ENCODE measurements at places on chromosomes 7 and 10. TPM values are rescaled to one million over a fixed set of nuclear protein-coding genes. Genes with fewer than 3 reads are reported as not detected.
A peak's percentile ranks its signal among the peaks of the same experiment; 100 is the strongest.

Gene NEUROD6
- total RNA-seq = not detected

Gene AGR2
- total RNA-seq = 2,927 TPM

Gene FBXL13
- 5.8 TPM for total RNA-seq

Gene TBXAS1
- 57.8 TPM for total RNA-seq

Gene SPDYE16
- not detected for total RNA-seq

- no peak overlapping the region for H3K4me3 ChIP-seq
- no peaks in the 10 kb centered on the region for H3K36me3 ChIP-seq
- no peaks in the 10 kb centered on the region for H3K4me1 ChIP-seq
- no peak overlapping the region for H3K27ac ChIP-seq
Observed at GRCh38 chr7:3569643-3570042, 268.6 kb downstream of the SDK1 start.

DNA sequence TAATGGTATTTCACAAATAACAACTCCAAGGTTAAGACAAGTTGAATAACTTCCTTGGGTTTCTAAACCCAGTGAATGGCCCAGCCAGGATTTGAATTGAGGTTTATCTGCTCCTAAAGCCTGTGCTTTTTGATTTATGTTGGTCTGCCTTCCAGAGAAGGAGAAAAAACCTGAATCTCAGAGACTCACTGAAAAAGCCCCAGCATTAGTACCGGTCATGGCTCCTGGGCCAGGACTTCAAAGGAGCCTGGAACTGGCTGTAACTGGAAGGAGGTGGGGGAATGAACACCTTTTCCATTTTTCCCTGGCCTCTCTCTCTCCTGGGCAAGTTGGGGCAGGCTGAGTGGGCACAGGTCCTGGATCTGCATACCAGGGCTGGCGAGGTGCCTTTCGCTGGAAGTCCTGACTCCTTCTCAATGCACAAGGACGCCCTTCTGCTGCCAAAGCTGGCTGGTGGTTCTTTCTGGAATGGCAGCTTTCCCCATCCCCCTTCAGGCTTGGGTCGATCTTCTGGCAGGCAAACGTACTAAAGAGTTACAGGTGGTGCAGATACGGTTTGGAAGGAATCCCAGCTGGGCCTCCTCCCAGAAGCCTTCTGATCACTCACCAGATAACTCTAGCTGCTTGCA, 268.2 kb downstream of the PTEN start:
- H3K4me3 ChIP-seq = no peak overlapping the region
- H3K4me1 ChIP-seq = peaks cover 16% of the 10 kb centered on the region
- H3K27me3 ChIP-seq = no peaks in the 10 kb centered on the region

- no peak overlapping the region for H3K27ac ChIP-seq
- no peaks in the 10 kb centered on the region for H3K27me3 ChIP-seq
- DNase-seq = peak; percentile 17
Observed at GRCh38 chr10:46251857-46252847, 34.6 kb upstream of the ANTXRL start.

GRCh38 chr7:21253740-21254687, 173.9 kb upstream of the SP4 start:
- no peaks in the 10 kb centered on the region for H3K36me3 ChIP-seq
- H3K4me1 ChIP-seq = no peaks in the 10 kb centered on the region
- no peak overlapping the region for H3K4me3 ChIP-seq
- no peaks in the 10 kb centered on the region for H3K27me3 ChIP-seq
- DNase-seq = peak; percentile 90
- H3K27ac ChIP-seq = no peak overlapping the region

- peaks cover 31% of the 10 kb centered on the region for H3K4me1 ChIP-seq
- no peaks in the 10 kb centered on the region for H3K27me3 ChIP-seq
- H3K27ac ChIP-seq = peak overlapping the region; percentile 85
- no peak for DNase-seq
- H3K36me3 ChIP-seq = no peaks in the 10 kb centered on the region
Observed at GRCh38 chr7:30503274-30504212, 1.1 kb downstream of the GGCT start.

DNA sequence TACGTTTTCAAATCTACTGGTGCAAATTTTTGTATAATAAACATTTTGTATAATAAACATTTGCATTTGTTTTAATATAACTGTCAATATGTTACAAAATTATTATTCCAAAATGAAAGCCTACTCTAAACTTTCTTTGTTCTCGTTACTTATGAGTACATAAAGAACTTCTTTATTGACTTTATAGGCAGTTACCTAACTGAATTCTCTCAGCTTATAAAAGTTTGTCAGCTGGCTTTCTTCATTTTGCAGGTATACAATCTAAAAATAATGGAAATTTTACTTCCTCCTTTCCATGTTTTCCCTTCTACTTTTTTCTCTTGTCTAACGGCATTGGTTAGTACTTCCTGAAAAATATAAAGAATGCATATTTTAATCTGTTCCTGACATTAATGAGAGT, 137.1 kb downstream of the CHCHD3 start:
- no peak overlapping the region for H3K27ac ChIP-seq
- H3K36me3 ChIP-seq = no peaks in the 10 kb centered on the region
- H3K4me1 ChIP-seq = no peaks in the 10 kb centered on the region
- no peak overlapping the region for H3K4me3 ChIP-seq

- H3K27ac ChIP-seq = no peak overlapping the region
- no peak overlapping the region for H3K4me3 ChIP-seq
- no peaks in the 10 kb centered on the region for H3K27me3 ChIP-seq
- H3K4me1 ChIP-seq = no peaks in the 10 kb centered on the region
- H3K36me3 ChIP-seq = no peaks in the 10 kb centered on the region
Observed at GRCh38 chr10:58921421-58921855, 255.0 kb upstream of the PHYHIPL start.

DNA sequence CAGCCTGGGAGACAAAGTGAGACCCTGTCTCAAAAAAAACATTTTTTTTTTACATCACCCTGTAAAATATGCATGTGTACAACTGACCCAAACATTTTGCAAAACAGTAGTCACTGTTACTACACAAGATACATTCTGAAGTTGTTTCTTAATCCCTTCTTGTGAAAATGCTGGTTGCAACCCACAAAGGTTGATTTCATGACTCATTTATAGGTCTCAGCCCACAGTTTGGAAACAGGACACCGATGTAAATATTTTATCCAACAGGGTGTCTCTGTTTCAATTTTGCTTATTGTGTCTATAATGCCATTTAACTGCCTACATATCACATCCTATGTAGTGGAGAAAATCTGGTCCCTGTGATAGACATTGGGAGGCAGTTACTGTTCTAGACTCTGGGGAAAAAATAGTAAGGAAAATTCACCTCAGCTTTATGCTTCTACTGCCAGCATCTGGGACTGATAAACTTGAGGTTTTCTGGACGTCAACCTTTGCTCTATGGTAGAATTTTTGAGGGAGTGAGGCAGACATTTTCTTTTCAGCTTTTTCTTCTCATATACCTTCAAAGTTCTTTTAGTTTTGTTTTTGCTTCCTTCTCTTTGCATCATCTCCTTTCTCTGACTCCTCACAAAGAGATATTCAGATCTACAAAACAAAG, 1.6 kb upstream of the RAB19 start:
- H3K27me3 ChIP-seq = no peaks in the 10 kb centered on the region
- H3K4me3 ChIP-seq = no peak overlapping the region
- no peak for DNase-seq
- peaks cover 18% of the 10 kb centered on the region for H3K4me1 ChIP-seq
- no peaks in the 10 kb centered on the region for H3K36me3 ChIP-seq

GRCh38 chr10:510415-510881, 179.0 kb downstream of the DIP2C start:
- no peak overlapping the region for H3K27ac ChIP-seq
- H3K36me3 ChIP-seq = peaks cover 19% of the 10 kb centered on the region
- no peaks in the 10 kb centered on the region for H3K27me3 ChIP-seq
- H3K4me1 ChIP-seq = peaks cover 62% of the 10 kb centered on the region
- DNase-seq = peak; percentile 55

- no peak for DNase-seq
- H3K36me3 ChIP-seq = no peaks in the 10 kb centered on the region
- no peak overlapping the region for H3K27ac ChIP-seq
- H3K4me1 ChIP-seq = no peaks in the 10 kb centered on the region
Observed at GRCh38 chr7:134351424-134351823, 34.7 kb upstream of the SLC35B4 start.

DNA sequence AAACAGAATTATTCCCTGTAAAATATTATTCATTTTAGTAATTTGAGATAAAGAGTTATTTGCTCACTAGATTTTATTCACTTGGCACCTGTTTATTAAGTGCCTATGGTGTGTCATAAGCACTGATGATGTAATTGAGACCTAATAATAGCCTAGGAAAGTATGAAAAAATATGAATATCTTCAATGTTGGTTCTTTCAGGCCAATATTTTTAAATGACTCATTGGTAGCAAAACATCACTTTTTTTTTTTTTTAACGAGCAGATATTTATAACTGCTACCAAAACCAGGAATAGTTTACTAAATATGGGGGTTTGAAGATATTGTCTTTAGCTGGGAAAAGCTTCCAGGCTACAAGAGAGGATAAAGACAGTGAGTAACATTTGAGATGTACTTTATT, 228.0 kb downstream of the PRKG1 start:
- no peak overlapping the region for H3K4me3 ChIP-seq
- H3K36me3 ChIP-seq = no peaks in the 10 kb centered on the region
- no peak for DNase-seq
- peak overlapping the region; percentile 53 for H3K27ac ChIP-seq

DNA sequence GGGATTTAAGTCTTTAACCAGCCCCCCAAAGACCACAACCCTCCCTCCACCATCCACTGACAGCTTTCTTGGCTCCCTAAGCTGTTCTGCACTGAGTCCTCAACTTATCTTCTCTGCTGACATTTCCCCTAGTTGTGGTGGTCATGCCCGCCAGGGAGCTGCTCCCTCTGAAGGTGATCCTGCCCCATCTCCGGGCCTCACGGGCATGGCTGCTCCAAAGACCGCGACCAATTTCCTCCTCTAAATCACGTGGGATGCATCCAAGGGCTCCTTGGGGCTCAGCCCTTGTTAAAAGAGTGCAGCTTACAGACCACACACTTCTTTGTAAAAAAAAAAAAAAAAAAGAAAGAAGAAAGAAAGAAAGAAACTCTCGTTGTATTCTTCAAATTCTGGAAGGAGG, 27.1 kb upstream of the KLF6 start:
- no peaks in the 10 kb centered on the region for H3K27me3 ChIP-seq
- no peaks in the 10 kb centered on the region for H3K36me3 ChIP-seq
- H3K27ac ChIP-seq = peak overlapping the region; percentile 94

DNA sequence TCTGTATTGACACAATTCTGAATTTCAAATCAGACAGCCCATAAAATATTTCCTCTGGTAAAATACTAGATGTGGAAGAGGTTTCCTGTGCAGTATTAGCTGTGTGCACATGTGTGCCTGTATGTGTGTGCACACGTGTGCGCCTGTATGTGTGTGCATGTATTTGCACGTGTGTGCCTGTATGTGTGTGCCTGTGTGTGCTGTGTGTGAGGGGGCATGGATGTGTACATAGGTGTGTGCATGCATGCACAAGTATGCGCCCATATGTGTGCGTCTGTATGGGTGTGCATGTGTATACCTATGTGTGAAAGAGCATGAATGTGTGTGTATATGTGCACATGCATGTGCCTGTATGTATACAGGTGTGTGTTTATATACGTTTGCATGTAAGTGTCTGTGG, 191.4 kb downstream of the KLF6 start:
- no peak for DNase-seq
- no peaks in the 10 kb centered on the region for H3K36me3 ChIP-seq
- H3K4me3 ChIP-seq = no peak overlapping the region
- no peak overlapping the region for H3K27ac ChIP-seq
- H3K4me1 ChIP-seq = no peaks in the 10 kb centered on the region

DNA sequence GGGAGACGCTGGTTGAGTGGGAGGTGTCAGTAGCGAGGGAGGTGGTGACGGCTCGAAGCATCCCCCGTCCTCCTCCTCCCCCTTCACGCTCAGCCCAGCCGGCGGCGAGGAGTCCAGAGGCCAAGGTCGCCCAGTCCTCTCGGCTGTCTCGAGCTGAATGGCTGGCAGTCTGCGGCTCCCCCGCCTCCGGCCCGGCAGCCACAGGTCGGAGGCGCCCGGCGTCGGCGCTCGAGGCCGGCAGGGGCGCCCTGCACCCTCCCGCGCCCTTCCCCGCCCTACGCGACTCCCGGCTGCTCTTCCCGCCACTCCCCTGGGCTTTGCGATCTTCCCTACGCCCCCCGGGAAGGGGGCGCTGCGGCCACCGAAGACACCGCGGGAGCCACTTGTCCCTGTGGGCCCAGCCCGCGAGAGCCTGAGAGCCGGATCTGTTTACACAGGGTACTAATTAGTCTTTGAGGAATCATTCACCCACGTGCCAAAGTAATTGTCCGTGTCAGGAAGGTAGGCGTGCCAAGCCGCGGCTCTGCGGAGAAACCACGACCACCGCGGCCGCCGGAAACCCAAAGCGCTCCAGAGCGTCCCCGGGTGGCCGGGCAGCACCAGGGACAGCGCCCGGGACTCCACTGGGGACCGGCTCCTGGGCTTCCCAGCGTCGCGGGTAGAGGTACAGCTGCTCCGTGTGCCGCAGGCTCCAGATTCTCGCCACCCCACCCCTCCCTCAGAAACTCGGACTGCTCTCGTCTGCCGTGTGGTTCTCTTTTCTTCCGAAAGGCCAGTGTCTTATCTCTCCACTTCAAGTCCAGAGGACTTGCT, at the start of gene NXPH1:
TSS of gene NXPH1 (plus strand) at position 133 of the 813 bp plus-strand sequence.
- H3K27me3 ChIP-seq = peaks cover 25% of the 10 kb centered on the region
- H3K27ac ChIP-seq = no peak within 1 kb of the TSS
- H3K4me3 ChIP-seq = no peak within 1 kb of the TSS
- no peak for DNase-seq
- no peaks in the 10 kb centered on the region for H3K36me3 ChIP-seq

GRCh38 chr7:29292886-29293658, 98.5 kb downstream of the CHN2 start:
- no peak for DNase-seq
- no peak overlapping the region for H3K27ac ChIP-seq
- H3K27me3 ChIP-seq = no peaks in the 10 kb centered on the region
- no peak overlapping the region for H3K4me3 ChIP-seq
- H3K36me3 ChIP-seq = no peaks in the 10 kb centered on the region

DNA sequence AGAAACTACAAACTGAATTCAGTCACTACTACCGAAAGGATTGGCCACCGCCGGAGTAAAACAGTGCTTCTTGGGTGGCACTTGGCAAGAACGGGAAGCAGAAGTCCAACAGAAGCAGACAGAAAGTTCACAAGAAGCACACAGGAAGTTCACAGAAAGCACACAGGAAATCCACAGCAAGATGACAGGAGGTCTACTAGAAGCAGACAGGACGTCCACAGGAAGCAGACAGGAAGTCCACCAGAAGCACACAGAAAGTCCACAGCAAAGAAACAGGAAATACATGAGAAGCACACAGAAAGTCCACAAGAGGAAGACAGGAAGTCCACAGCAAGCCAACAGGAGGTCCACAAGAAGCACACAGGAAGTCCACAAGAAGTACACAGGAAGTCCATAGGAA, 399.2 kb upstream of the AUTS2 start:
- H3K27me3 ChIP-seq = no peaks in the 10 kb centered on the region
- no peak overlapping the region for H3K4me3 ChIP-seq
- H3K27ac ChIP-seq = no peak overlapping the region
- DNase-seq = no peak
- H3K36me3 ChIP-seq = no peaks in the 10 kb centered on the region

GRCh38 chr10:73529089-73529832, 33.4 kb upstream of the PPP3CB start:
- H3K4me1 ChIP-seq = peaks cover 24% of the 10 kb centered on the region
- no peak overlapping the region for H3K4me3 ChIP-seq
- H3K27me3 ChIP-seq = no peaks in the 10 kb centered on the region
